ENCODE measurements at places on chromosomes 2 and 18.
A peak's percentile ranks its signal among the peaks of the same experiment; 100 is the strongest.

- DNase-seq: peak; percentile 39
These were observed 238.7 kb downstream of the STK39 start for GRCh38 chr2:168008646-168009195.

GRCh38 chr2:8659735-8660492 is 21.9 kb upstream of the ID2 start:
- no peak for DNase-seq

DNA sequence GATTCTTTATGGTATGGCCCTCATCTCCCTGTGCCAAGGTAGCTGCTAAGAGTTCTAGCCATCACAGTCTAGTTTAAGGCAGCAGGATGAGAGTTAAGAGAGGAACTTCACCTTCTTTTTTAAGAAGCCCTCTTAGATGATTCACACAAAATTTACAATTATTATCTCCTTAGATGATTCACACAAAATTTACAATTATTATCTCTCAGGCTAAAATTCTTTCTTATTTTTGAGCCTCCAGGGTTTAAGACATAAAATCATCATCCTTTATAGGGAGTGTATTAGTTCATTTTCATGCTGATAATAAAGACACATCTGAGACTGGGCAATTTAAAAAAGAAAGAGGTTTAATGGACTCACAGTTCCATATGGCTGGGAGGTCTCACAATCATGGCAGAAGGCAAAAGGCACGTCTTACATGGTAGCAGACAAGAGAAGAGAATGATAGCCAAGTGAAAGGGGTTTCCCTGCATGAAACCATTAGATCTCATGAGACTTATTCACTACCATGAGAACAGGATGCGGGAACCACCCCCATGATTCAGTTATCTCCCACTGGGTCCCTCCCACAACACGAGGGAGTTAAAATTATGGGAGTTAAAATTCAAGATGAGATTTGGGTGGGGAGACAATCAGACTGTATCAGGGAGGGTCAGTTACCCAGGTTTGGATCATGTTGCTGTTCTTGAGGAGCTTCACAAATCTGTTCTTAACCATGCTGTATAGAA is 133.0 kb upstream of the MYO3B start:
- DNase-seq: peak; percentile 5

- no peak for DNase-seq
These were observed 334.5 kb downstream of the PTPRM start for GRCh38 chr18:7901657-7902056.

- no peak for DNase-seq
These were observed 11.9 kb upstream of the KCNG2 start for GRCh38 chr18:79785831-79786230.

DNA sequence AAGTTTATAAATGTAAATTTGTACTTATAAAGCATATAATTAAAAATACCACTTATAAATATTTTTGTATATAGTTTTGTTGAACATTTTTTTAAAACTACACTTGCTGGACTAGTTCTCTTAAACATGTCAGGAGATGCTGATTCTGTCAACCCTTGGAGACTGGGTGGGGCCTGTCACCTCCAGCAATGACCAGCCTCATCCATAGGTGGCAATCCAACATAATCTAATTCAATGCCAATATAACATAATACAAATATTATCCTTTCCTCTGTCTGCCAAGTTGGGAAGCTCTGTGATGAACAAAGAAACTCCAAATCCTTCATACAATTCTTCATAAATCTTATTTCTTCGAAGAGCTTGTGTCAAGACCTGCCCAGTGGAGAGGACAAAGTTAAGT is 140.4 kb downstream of the RBMS1 start:
- DNase-seq: peak; percentile 74

DNA sequence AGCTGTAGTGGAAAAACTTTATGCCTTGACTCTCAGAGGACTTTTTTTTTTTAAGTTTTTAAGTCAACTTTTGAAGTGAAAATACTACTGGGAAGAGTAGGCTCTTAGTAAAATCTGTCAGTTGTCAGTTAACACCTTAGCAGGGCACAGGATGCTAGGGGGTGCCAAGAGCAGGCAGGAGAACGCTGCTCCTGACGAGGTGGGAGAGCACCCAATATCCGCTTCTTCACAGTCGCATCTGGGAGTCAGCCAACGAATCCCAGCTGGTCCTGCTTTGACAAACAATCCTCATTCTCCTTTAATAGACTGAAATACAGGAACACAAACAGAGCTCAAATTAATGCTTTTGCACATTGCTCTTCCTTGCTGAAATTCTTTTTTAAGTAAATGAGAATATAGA is 709.5 kb upstream of the ACVR2A start:
- no peak for DNase-seq

GRCh38 chr2:62787386-62787785 is 81.9 kb downstream of the EHBP1 start:
- peak; percentile 78 for DNase-seq

DNA sequence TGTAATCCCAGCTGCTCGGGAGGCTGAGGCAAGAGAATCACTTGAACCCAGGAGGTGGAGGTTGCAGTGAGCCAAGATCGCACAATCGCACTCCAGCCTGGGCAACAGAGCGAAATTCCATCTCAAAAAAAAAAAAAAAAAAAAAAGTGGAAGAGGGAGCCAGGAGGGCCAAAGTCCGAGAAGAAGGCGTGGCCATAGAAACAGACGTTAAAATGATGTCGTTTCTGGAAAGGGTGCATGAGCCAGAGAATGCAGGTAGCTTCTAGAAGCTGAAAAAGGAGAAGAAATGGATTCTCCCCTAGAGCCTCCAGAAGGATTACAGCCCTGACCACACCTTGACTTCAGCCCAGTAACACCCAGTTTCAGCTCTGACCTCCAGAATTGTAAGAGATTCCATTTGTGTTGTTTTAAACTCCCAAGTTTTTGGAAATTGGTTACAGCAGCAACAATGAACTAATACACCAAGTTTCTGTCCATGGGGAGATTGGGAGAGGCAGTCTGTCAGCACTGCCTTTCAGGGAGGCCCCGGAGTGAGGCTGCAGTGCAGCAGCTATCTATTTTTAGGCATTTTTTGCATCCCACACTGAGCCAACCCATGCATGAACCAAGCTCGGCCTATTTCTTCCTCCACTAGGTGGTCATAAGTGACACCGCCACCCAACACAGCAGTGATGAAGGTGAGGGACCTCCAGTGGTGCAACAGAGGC is 14.2 kb upstream of the TRAF3IP1 start:
- DNase-seq: no peak

DNA sequence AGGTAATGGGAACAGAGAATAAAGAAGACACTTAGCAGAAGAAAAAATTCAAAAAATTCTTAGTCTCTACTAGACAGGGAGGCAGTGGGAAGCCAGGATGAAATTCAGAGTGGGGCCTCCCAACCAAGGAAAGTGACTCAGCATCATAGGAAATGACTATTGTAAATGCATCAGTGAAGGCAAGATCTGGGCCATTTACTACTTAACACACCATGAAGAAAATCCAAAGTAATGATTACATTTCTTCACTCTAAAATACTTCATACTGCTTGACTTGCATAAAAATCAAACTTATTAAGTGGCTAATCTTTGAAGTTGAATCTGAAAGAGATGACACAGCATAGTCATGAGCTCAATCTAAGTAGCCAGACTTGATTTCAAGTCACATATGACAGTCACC is 405.8 kb upstream of the SLC39A10 start:
- no peak for DNase-seq

DNA sequence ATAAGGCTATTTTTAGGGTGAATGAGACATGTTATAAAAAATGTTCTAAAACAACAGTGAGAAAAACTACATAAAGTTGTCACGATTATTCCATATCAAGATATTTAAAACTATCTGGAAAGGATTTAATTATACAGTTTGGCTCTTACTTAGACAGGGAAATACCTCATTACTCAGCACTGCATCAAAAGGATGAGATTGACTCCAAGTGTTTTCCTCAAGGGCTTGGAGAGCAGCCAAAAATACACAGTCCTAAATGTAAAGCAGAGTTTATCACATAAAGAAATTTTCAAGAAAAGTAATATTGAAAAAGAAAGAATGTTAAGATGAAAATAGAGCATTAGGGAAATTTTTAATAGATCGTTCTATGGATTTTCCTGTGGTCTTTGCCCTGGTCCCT is 285.5 kb upstream of the NETO1 start:
- no peak for DNase-seq

DNA sequence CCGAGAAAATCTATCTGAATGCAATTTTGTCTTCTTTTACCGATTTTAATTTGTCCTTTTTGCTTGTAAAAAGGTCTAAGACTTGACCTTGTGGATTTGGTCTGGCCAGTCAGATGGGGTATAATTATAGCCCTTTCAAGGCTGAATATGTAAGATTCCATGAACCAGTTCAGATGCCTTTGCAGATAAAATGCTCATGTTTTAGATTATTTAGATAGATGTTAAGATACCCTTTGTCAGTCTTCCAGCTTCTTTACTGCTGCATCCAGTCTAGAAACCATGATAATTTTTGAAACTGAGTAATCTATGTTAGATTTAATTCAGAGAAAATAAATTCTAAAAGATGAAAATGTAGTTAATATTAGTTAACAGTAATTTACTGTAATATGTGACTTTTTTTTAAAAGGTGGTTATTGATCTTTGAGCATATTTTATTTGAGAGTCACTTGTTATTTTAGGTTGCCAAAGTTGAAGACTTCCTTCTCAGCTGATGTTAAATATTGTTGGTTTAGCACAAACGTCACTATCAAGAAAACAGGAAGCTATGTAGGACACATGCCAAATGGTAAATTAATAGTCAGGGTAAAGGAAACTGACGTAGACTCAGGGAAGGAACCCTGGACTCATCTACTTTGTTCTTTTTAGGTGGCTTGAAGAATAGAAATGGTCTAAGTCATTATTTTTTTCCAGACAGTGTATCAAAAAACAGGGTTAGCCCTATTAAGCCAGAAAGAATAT is 29.8 kb downstream of the BABAM2 start:
- DNase-seq: peak; percentile 81

DNA sequence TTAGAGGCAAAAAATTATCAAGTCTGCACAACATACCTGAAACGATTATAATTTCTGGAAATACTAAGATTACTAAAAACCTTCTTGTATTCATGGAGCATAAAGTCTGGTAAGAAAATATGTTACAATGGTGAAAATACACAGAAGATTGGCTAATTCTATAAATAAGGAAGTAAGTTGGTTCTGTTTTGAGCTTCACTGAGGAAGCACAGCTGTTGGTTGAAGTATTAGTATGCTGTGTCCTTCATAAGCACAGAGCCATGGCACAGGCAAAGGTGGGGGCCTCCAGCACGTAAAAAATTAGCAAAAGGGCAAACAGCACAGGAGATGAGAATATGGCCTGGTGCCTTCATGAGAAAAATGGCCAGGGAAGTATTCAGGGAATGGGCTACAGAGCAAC is 40.4 kb upstream of the ANKRD62 start:
- DNase-seq: peak; percentile 60

DNA sequence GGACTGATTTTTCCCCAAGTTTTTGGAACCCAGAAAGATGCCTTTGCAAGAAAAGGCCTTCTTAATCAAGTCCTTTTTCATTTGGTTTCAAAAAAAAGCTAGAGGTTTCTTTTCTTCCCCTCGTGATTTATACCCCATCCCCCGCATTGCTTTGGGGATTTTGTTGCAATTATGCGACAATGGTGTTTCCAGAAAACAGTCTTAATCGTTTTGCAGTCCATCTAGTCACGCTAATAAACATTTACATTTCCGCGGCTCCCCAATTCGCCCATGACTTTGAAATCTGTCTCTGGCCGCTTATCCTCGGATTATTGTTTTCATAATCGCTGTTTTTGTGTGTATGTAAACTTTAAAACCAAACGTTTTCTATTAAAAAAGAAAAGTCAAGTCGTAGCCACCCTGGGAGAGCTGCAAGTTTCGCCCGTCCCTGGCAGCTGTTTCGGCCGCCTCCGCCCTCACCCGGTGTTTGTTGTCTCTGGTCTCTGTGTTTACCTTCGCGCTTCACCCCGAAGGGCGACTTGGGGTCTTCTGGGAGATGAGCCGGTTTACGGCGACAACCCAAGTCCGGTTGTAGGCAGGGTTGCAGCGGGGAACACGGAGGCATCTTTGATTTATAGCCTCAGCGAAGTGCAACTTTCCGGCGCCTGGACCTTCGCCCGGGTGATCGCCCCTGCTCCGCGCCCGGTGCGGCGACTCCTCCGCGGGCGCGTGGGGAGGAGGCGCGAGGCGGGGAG is 667 bp downstream of the SP9 start:
- peak; percentile 17 for DNase-seq

DNA sequence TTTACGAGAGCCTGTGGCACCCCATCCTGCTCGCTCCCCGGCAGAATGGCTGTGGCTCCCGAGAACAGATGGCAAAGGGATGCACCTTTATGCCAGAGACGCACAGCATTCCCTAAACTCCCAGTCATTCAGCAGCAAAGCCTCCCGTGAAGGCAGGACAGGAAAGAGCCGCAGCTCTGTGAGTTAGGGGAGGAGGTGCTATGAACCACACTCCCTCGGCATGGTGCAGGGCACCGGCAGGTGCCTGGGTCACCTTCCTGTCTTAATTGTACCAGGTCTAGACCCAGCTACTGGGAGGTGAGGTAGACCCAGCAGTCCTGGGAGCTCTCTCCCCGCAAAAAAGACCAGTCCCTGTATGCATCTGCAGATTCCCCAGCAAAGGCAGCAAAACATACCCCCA is 149.8 kb downstream of the TWIST2 start:
- no peak for DNase-seq

DNA sequence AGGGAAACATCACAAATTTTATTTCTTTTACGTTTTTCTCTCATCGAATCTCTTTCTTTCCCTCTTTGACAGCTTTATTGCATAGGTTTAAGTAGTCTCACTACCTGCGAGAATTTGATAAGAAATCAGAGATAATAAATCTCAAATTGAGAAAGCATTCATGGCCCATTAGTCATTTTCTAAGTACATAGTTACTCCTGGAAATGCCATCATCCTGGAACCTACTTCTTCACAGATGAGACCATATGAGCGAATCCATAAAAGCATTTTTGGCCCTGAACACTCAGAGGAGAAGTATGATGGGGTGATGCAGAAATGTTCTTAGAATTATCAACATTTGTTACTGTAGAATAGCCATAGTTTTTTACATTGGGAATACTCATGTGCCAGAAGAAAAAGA is 138.0 kb upstream of the ARHGAP28 start:
- no peak for DNase-seq

- peak; percentile 25 for DNase-seq
These were observed at the start of gene MC4R for GRCh38 chr18:60372596-60372995. MC4R (minus strand) TSS chr18:60372775; CDS start chr18:60372349, 426 bp downstream.

- DNase-seq: peak; percentile 80
These were observed 188.0 kb downstream of the CDH7 start for GRCh38 chr18:65938592-65939372.

- peak; percentile 4 for DNase-seq
These were observed 361.8 kb downstream of the RND3 start for GRCh38 chr2:150125708-150126107.

DNA sequence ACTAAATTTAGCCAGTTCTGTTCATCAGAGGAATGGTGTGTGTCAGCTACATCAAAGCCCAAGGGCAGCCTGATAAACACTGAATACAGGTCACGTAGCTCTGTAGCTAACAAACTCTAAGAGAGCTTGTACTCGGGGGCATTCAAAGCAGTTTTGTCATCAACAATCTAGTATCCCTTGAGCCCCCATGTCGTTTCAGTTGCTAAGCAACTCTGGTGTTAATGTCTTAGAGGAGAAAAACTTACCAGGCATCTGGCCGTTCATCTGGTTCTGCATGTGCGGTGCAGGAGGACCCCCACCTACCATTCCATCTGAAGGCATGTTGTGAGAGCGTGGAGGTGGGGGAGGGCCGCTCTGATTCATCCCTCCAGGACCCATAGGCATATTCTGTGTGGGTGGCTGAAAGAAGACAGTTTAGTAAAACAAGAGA is 33.1 kb downstream of the SS18 start:
- DNase-seq: no peak
